ENCODE measurements at places on chromosomes 11 and 22. TPM values are rescaled to one million over a fixed set of nuclear protein-coding genes. Genes with fewer than 3 reads are reported as not detected.
A peak's percentile ranks its signal among the peaks of the same experiment; 100 is the strongest.

GRCh38 chr22:38941488-38941987 is 15.9 kb upstream of the APOBEC3A start:
- no peak for DNase-seq

- no peak for DNase-seq
These were observed 19.3 kb upstream of the GLYATL1 start for GRCh38 chr11:58919980-58920379.

- DNase-seq, result peak; percentile 50
These were observed 430.4 kb downstream of the TBC1D22A start for GRCh38 chr22:47192651-47193437.

DNA sequence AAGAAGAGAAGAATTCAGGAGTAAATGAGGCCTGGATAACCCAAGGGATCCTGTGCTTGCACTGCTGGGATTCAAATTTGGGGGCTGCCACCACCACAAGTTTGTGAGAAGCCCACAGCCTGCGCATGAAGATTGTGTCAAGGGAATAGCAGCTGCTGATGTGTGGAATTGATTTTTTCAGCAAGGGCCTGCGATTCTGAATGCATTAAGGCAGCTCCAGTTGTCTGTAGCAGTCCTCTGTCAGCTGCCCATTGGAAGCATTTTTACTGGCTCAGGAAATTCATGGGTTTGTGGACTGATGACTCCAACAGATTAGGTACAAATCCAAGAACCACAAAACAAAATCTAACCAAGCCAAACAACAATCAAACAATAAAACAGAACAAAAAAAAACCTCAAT is 14.0 kb downstream of the ARVCF start:
- no peak for DNase-seq

DNA sequence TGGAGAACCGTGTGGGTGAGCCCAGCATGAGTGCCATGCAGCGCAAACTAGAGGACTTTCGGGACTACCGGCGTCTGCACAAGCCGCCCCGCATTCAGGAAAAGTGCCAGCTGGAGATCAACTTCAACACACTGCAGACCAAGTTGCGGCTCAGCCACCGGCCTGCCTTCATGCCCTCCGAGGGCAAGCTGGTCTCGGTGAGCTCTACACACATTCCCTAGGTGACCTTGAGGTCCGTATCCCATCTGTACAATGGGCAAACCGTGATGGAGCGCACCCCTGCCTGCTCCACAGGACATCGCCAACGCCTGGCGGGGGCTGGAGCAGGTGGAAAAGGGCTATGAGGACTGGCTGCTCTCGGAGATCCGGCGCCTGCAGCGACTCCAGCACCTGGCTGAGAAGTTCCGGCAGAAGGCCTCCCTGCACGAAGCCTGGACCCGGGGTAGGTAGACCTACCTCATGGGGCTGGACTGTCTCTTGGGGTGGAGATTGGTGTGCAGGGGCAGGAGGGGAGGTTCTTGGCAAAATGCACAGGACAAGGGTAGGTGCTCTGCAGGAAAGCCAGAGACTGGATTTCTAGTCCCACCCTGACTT is 10.6 kb downstream of the CTSF start:
- DNase-seq, result no peak

- DNase-seq, result no peak
These were observed 27.4 kb upstream of the SYT8 start for GRCh38 chr11:1807264-1807995.

Gene WNT11
- total RNA-seq, result not detected

Gene PHLDA2
- total RNA-seq, result 34.6 TPM

Gene ROBO3
- total RNA-seq, result 8.5 TPM

Gene SGSM1
- not detected for total RNA-seq

Gene SAA1
- not detected for total RNA-seq

DNA sequence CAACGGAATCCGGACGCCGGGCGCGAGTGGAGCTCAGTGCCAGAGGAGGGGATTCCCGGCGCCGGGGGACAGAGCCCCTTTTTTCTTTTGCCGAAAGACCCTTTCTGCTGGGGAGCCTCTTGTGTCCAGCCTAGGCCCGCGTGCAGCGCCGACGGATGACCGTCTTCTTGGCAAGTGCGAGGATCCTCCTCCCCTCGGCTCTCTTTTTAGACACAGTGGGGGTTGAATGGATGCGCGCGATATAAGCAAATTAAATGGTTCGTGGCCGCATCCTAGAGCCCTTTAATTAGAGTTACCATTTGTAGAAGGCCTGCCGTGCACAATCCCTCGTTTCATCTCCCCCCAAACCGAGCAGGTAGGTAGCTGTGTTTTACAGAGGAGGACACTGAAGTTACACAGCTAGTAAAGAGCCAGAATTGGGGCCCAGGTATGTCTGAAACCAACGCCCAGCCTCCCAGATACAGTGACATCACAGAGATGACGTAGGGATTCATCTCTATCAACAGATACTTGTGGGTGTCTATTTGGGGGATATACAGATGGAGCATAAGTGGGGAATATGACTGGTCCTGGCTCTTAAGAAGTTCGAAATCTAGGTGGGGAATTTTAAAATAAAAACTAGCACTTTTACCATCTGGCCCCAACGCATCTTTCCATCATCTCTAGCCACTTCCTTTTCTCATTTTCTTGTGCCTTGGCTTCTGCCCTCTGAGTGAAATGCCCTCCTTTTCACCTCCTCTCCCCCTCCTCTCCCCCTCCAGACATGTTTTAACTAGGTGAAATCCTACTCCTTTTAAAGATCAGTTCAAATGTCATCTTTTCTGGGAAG is 875 bp downstream of the TCP11L1 start:
- DNase-seq, result no peak

GRCh38 chr11:13033760-13034533 is 24.8 kb downstream of the RASSF10 start:
- no peak for DNase-seq

DNA sequence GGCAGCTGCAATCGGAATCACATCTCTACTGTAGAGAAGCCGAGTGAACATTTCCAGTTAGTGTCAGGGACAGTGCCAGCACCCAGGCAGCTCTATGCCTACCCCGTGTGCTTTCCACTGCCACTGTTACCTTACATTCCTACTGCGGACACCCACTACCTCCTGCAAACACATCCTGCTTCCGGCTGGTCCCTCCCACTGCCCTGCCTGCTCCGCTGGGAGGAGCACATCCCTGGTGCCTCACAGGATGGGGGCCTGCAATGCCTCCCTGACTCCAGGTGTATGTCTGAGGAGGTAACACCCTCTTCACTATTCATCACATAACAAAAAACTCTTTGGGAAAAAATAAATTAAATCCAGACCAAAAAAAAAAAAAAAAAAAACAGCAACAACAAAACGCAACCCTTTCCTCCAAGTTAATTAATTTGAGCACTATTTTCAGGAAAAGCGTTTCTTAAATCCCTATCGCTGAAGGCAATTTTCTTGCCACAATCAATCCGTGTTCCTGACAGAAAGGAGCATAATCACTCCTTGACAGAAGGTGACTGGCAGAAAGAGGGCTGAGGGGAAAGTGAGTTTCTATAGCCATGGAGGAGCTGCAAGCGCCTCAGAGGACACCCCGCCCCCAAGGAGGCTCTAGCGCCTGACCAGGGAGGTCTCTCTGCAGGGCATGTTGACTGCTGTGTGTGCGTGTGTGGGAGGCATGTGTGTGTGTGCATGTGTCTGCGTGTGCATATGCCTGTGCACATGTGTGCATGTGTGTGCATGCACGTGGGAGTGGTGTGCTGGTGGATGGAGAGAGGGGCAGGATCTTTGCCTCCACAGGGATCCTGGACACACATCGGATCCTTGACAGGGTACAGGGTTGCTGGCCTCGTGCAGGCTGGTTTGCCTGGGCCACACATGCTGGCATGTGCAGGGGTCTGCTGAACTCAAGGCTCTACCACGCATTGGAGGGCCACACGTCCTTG is 134.8 kb upstream of the NTM start:
- no peak for DNase-seq

DNA sequence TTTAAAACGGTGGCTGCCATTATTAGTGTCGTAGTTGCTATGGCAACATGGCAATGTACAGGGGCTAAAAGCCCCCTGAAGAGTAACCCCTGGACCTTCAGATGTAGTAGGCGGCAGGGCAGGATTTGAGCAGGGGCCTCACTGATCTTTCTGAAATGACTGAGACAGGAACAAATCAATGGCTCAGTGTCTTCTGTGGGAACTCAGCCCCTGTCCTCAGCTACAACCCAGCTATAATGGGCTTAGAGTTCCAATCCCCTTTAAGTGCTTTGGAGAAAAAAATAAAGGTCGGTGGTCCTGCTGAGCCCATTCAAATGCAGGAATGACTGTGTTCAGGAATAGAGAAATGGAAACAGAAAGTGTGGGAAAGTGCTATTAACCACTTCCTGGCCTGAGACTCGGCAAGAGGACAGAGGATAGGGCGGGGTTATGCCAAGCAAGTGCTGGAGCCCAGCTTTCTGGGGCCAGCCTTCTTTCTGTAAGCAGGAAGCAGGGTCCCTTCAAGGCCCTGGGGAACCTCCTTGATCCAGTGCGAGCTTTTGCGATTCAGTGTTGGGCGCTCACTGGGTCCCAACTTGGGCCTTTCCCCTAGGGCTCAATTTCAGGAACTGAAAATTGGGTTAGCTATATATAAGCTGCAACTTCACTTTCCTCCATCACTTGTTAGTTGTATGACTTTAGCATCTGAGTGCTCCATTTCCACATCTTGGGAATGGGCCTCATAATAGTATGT is 6.1 kb upstream of the CD82 start:
- DNase-seq, result no peak

DNA sequence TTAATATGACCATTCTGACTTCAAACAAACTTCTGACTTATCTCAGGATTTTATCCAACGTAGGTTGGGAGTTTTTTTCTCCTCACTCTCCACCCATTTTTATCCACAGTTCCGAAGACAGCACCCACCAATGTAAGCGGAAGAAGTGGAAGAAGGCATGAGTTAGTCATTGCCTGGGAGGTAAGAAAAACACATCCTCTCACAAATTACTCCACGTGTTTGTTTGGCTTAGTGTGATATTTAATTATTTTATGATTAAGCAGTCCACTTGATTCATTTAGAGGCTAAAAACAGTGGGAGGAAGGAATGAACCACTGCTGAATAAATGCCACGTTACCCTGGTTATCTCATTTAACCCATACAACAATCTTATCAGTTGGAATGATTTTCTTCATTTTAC is 389.6 kb upstream of the ARHGAP42 start:
- DNase-seq, result no peak

Gene MOB2
- 9.1 TPM for total RNA-seq

DNA sequence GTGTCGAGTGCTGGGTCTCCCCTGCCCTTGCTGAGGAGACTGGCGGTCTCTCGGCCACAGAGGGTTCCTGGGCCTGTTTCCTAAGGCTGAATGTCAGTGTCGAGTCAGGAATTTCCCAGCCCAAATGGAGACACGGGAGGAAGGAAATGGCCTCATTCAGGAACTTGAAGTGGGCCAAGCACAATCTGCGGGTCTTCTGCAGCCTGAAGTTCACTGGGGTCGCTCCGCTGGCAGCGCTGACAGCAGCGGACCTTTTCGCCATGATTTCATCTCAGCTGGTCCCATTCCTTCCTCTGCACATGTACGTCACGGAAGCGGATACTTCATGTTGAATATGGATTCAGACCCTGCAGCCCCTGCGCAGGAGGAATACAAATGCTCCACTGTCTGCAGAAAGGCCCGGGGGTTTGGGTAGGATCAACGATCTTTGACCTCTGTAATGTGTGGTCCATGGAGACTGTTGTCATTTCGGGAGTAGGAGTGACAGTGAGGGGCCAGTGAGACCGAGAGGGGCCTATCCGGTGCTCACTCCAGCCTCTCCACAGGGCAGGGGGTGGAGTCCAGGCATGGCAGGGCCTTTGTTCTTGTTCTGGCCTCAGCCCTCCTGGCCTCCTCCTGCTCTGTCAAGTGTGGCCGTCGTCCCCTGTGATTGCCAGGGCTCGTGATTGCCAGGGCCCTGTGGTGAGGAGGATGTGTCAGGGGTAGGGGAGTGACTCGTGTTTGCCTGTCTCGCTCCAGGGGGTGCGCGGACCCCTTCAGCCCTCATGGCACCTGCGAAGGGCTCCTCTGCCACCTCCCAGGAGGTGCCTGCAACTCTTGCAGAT is 402.3 kb downstream of the TBC1D22A start:
- DNase-seq, result peak; percentile 38

- DNase-seq, result no peak
These were observed 76.2 kb downstream of the SNX19 start for GRCh38 chr11:130839981-130840666.

DNA sequence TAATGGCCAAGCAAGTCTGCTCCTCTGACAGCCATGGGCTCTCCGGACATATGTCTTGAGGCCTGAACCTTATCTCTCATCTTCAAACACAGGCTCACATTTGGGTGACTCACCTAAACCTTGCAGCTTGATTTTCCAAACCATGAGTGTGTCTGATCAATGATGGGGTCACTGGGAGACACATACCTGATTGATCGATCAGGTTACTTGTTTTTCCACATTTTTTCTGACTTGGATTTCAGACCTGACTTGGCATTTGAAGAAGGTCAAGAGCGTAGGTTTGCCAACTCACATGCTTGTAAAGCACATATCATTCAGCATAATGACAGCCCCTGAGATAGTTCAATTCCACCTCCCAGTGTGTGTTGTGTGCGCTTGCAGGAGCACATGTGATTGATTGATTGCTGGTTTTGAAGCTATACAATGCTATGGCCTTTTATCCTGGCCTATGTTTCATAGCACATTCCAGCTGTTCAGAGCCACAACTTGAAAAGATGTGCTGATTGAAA is 116.7 kb upstream of the KIRREL3 start:
- DNase-seq, result no peak

DNA sequence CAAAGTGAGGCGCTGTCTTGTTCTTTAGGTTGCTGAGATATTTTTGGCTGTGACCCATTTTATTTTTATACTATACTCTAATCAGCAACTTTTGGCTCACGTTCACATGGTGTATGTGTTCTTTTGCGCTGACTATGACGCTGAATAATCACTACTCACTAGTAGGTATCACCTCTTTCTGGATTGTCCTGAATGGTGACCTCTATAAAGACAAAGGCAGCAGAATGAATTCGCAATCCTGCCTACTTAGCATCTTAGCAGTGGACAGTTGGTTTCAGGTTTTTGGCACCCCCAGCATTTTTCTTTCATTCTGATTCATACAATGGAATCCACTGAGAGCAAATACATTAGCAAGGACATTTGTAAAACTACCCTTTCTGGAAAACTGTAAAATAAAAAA is 351.3 kb downstream of the JRKL start:
- DNase-seq, result no peak

Gene SLC22A9
- not detected for total RNA-seq

DNA sequence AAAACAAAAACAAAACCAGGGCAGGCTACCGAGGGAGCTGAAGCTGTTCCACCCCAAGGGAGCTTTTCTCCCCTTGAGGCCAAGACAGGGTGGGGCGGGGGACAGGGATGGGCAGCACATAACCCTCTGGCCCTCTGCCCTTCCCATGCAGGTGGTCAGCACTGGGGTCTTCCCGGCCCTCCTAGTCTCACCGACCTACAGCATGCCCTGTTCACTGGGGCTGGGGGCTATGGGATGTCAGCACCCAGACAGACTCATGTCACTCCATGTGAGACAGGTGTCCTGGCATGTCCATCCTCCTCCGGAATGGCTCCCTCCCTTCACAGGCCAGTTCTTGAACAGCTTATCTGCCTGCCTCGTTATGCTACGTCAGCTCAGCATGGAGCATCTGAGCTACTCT is 51.7 kb downstream of the DSCAML1 start:
- no peak for DNase-seq

Gene OR4C12
- not detected for total RNA-seq

Gene POU2AF3
- not detected for total RNA-seq

Measured in SJSA1 (cell line).